ENCODE measurements at places on chromosomes 2 and 18.

- DNase-seq, result no peak
These were observed 59.5 kb downstream of the LRRTM1 start for GRCh38 chr2:80244905-80245584.

GRCh38 chr2:129606496-129607270, 372.8 kb upstream of the RAB6C start:
- no peak for DNase-seq

DNA sequence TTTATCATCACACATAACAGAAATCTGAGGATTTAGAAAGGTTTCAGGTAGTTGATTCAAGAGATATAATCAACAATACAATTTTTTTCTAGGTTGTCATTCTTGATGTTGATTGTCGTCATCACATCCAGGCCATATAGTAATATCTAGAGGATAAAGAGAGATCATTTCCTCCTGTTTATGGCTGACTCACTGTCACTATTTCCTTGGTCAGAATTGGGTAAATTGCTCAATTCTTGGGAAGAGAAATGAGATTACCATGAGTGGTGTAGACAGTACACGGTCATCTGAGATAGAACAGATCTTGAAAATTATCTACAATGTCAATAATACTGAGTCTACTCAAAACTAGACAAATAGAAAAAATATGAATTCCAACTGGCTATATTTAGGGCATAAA, 78.8 kb downstream of the ZNF804A start:
- DNase-seq, result no peak

GRCh38 chr2:204628926-204629712, 83.8 kb downstream of the PARD3B start:
- DNase-seq, result no peak

DNA sequence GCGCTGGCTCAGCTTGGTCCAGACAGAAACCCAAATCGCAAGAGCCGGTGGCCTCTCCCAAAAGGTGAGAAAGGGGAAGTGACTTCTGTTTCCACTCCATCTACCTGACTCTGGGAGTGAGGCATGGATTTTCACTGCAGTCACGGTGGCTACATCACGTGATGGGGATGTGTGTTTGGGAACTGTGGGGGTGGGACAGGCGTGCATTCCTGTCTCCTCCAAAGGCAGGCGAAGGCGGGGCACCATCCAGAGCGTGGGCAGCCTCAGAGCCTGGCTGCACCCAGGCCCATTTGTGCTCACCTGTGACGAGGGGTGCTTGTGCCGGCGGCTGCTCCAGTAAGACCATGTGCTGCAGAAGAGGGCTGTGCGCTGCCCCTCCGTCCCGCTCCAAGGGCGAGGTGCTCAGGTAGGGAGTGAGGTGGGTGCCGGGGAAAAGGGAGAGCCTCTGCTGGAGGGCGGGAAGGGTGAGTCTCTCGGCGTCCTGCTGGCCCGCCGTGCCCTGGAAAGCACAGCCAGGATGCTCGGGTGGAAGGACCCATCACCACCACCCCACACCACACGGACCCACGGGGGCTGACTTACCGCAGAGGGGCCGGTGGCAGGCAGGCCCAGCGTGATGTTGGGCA, 266.8 kb downstream of the HDAC4 start:
- no peak for DNase-seq

DNA sequence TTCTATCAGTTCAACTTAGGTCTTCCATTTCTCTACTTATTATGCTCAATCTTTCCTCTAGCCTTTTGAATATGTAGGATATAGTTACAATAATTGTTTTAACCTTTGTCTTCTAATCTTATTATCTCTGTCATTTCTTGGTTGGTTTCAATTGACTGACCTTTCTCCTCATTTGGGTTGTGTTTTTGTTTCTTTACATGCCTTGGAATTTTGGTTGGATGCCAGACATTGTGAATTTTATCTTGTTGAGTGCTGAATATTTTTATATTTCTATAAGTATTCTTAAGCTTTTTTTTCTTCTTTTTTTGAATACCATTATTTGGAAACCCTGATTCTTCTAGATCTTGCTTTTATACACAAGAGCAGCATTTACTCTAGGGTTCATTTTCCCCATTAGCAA, 30.7 kb upstream of the TMEM247 start:
- DNase-seq, result no peak

DNA sequence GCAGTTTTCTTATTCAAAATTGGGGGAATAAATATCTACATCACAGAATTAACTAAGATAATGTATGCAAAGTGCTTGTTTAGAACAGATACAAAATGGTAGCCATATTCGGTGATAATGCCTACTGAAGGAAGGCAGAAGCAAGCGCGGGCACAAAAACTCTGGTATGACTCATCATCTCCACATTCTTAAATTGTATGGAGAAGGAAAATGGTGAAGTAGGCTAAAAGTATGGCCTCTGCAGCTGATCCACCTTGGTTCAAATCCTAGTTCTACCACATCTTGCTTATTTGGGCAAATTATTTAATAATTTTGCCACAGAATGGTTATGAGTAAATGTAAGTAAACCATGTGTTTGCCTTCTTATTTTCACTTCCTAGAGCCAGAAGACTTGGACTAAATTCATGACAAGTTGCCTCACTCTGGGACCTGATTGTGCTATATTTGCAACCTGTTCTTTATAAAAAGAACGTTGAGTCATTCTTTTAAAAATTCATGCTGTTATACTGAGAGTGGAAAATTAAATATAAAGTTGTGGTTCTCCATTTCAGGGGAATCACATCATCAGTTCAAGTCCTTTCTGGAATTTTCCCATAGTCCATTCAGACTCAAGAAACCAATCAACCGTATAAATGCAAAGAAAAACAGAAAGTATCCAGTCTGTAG, 9.0 kb upstream of the CDK15 start:
- DNase-seq, result no peak

- no peak for DNase-seq
These were observed 26.0 kb downstream of the ADRA2B start for GRCh38 chr2:96090196-96090926.

- DNase-seq, result no peak
These were observed 1.0 kb downstream of the ZNF532 start for GRCh38 chr18:58865701-58866065.

- no peak for DNase-seq
These were observed 611 bp downstream of the TCF7L1 start for GRCh38 chr2:85133751-85134254.

GRCh38 chr2:55164534-55165480, 67.3 kb downstream of the CLHC1 start:
- no peak for DNase-seq

GRCh38 chr2:45973426-45973825, 322.0 kb downstream of the PRKCE start:
- DNase-seq, result no peak

- no peak for DNase-seq
These were observed 30.3 kb upstream of the CATIP start for GRCh38 chr2:218326315-218326714.

- DNase-seq, result no peak
These were observed 2.0 kb downstream of the XPO1 start for GRCh38 chr2:61536180-61536571.

GRCh38 chr18:45330170-45330594, 285.1 kb upstream of the SLC14A2 start:
- DNase-seq, result no peak

DNA sequence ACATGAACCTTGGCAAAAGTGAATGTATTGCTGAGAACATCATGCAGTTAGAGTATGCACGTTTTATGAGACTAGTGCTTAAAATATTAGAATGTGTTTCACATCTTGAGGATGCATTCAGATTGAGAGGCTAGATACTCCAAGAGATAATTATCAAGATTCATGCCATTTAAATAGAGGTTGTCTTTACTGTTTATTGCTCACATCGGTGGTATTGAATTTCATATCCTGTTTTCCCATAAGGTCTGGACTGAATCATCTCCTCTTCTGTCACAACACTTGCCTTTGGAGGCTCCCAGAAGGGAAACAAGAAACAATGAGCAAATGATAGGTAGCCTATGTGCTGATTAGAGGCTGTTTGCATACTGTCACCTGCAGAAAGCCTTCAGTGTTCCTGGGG, 83.8 kb downstream of the CLHC1 start:
- no peak for DNase-seq

- DNase-seq, result no peak
These were observed 153.0 kb upstream of the ITGA4 start for GRCh38 chr2:181304011-181304844.

DNA sequence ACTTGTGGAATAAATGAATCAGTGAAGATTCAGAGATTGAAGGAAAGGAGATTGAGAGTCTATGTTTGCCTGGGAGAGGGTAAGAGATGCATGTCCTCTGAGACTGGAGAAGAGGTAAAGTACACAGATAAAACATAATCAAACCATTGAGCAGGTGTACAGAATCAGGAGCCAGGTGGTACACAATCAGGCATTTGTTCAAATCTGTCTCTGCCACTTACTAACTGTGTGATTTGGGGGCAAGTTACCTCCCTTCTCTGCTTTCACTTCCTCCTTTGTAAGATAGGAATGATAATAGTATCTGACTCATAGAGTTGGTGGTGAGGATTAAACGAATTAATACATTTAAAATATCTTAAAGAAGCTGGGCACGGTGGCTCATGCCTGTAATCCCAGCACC, 94.0 kb downstream of the CDK15 start:
- no peak for DNase-seq

DNA sequence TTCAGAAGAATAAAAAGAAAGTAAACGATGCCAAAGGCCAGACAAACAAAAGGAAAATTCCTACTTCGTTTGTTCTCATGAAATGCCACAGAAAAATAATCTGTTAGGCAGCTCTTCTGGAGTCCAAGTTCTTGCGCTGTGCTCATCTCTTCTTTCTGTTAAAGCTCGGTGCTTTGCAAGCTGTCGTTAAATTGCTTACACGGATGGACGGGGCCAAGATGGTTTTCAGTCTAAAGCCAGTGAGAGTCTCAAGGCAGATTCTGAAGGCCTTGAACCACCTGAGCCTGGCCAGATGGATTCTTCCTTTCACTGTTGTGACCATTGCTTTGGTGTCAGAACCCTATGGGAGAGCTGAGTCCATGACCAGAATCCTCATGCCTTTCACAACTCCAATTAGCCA, 97.6 kb upstream of the RMDN2 start:
- no peak for DNase-seq

- no peak for DNase-seq
These were observed 205.5 kb upstream of the HS6ST1 start for GRCh38 chr2:128524183-128524582.

DNA sequence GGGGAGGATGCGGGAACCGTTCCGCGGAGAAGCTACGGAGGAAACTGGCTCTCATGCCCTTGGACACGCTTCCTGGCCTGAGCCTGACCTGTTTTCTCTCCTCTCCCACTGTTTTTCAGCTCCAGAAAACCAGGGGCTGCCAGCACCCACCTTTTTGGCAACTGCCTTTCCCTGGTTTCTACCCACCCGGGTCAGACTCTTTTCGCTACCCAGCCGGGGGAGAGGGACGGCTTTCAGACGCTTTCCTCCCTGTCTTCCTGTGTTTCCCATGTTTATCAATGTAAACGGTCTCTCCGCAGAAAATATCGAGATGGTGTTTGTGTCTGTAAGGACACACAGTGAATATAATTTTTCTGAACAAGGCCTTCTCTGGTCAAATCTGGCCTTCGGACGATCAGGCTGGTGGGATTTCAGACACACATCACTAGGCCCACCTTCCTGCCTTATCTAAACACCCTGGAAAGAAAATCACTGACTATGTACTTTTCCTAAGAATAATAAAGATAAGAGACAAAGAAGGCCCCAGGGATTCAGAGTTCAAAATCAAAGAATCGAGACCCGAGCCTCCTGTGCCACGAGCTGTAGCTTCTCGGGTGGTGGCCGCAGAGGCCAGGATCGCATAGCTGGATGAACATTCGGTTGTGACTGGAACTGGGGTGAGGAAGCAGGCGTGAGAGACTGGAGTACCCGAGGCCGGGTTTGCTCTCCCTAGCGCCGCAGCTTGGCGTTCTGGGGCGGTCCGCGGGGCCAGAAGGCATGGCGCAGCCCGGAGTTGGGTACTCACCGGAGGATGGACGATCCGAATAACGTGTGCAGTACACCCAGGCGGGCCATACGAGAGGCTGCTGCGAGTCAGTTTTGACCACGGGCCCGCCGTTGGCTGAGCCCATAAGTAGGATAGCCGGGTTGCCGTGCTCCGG, 1.7 kb downstream of the EN1 start:
- no peak for DNase-seq

DNA sequence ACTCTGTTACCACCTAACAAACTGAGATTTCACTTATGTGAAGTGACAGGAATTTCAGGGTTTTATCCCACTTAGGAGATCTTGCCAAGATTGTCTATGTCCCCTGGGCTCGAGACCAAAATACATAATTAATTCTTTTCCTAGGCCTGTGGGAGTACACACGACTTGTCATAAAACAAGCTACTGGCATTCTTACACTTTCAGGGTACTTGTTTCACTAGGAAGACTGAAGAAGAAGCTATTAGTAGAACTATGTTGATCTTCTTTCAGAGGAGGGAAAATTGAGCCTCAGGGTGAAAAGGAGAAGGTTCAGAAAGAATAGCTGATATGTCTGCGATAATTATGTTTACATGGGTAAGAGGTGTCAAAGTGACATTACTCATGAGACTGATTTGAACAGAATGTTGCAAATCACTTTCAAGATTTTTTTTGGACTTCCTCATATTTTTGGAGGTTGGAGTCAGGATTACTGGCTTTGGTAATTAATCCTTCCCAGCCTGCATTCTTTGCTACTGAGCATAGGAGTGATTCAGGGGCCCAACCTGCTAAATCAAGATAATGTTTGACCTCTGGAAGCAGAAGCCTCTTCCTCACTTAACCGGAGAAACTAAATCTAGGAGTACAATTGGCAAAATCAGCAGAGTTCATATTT, 240.0 kb upstream of the NT5C1B start:
- no peak for DNase-seq

GRCh38 chr2:290090-290722, 2.3 kb upstream of the ALKAL2 start:
- DNase-seq, result peak; percentile 31

- no peak for DNase-seq
These were observed 1706.6 kb upstream of the CELF4 start for GRCh38 chr18:39272230-39272629.
